ENCODE measurements at places on chromosomes 11 and 22.

- no peak for DNase-seq
These were observed 82.0 kb upstream of the SC5D start for GRCh38 chr11:121210445-121211080.

DNA sequence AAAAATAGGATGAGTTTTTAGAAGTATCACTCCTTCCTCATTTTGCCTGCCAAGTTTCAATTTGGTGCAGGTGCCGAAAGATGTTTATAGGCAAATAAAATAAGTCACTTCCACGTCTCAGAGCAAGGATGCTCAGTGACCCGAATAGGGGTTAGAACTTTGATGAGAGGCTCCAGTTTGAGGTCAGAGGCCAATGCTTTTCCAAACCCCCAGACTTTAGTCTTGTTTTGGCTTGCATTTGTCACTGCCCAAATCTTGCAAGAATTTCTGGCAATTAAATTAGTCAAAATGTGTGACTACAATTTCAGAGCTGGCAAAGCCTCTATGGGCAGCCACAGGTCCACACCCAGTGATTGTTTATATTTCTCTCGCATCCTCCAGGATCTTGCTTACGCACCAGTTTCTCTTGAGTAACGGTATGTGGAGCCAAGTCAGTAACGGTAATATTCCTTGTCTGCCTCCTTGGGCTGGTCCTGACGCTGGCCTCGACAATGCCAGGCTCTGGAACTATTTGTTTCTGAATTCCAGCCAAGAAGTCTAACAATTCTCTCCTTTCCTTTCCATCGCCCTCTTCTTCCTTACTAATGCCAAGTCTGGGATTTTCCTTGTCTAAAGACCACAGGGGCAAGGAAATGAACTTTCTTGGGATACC is 9.9 kb upstream of the NUP160 start:
- DNase-seq = no peak

- no peak for DNase-seq
These were observed 1.8 kb downstream of the LDHAL6A start for GRCh38 chr11:18457450-18457849.

GRCh38 chr11:58573451-58574104 is 2.1 kb downstream of the LPXN start:
- DNase-seq = no peak

GRCh38 chr11:33642461-33643166 is 58.0 kb downstream of the C11orf91 start:
- DNase-seq = no peak

Data from stimulated activated CD4-positive, alpha-beta T cell treated with anti-CD3 and anti-CD28 coated beads, Interleukin-1b, Interleukin-23, amount 100 ng/mL, for 1 hour (primary cell).